Activated B cell treated with CpG ODN at 0.5 μM for 24 hours (primary cell): ENCODE measurements at places on chromosomes 7 and 10.

DNA sequence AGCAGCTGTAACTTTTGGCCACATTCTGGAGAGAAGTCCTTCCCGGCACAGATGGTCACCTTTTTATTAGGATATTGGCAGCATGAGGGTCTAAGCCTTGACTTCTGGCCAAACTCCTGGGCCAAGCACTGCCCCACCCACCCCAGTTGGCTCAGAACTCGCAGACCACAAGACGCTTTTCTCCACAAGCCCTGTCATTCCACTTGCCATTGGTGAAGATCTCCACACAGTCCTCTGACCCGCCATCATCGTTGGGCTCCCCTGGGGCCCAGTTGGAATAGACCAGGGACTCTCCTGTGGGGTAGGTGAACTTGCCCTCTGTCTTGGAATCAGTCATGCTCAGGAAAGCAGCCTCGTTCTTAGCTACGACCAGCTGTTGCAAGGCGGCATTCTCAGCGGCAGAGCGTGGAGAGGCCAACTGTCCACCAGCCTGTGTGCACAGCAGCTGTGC, 11.2 kb downstream of the SFTPD start:
- H3K27me3 ChIP-seq, result no peaks in the 10 kb centered on the region
- H3K36me3 ChIP-seq, result no peaks in the 10 kb centered on the region
- peaks cover 48% of the 10 kb centered on the region for H3K4me1 ChIP-seq
- peak overlapping the region; percentile 97 for H3K27ac ChIP-seq

DNA sequence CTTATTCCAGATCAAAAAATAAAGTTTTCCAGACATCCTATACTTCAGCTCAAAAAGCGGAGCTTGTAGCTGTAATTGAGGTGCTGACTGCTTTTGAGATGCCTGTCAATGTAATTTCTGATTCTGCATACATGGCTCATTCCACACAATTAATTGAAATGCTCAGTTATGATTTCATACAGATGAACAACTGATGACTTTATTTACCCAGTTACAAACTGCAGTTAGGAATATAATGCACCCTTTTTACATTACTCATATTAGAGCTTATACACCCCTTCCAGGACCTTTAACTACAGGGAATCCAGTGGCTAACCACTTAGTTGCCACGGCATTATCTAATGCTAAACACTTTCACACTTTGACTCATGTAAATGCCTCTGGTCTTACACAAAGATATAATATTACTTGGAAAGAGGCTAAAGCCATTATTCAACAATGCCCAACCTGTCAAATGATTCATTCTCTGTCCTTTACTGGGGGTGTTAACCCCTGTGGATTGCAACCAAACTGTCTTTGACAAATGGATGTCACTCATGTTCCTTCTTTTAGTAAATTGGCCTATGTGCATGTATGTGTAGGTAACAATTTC, 147.3 kb downstream of the ZNF33B start:
- H3K36me3 ChIP-seq, result no peaks in the 10 kb centered on the region
- H3K4me3 ChIP-seq, result no peak overlapping the region
- no peaks in the 10 kb centered on the region for H3K4me1 ChIP-seq
- no peaks in the 10 kb centered on the region for H3K27me3 ChIP-seq
- H3K27ac ChIP-seq, result no peak overlapping the region

DNA sequence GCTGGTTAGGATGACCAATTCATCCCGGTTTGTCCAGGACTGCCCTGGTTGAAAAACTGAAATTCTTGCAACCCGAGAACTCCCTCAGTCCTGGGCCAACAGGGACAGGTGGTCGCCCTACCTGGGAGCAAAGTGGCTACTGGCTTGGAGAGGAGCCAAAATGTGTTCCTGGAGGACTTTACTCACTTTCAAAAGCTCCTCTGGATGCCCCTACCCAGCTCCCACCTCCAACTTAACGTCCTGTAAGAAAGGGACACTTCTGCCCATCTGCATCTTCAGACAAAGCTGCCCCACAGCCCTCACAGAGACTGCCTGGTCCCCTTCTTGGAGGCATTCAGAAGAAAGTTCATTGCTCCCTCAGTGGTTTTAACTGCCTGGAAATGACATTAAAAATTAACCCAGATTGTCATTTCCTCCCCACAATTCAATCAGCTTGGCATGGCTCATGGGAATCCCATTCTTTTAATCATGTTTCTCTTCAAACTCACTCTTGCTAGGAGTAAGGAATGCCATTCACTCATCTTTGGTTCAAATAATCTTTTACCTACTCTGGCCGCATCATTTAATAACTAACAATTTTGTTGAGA, 24.0 kb upstream of the HSPA12A start:
- peaks cover 26% of the 10 kb centered on the region for H3K27me3 ChIP-seq
- no peaks in the 10 kb centered on the region for H3K36me3 ChIP-seq
- no peak overlapping the region for H3K27ac ChIP-seq
- H3K4me3 ChIP-seq, result no peak overlapping the region
- DNase-seq, result no peak
- no peaks in the 10 kb centered on the region for H3K4me1 ChIP-seq

GRCh38 chr7:47413526-47414341, 168.2 kb downstream of the TNS3 start:
- no peak overlapping the region for H3K27ac ChIP-seq
- no peaks in the 10 kb centered on the region for H3K4me1 ChIP-seq
- no peak overlapping the region for H3K4me3 ChIP-seq

DNA sequence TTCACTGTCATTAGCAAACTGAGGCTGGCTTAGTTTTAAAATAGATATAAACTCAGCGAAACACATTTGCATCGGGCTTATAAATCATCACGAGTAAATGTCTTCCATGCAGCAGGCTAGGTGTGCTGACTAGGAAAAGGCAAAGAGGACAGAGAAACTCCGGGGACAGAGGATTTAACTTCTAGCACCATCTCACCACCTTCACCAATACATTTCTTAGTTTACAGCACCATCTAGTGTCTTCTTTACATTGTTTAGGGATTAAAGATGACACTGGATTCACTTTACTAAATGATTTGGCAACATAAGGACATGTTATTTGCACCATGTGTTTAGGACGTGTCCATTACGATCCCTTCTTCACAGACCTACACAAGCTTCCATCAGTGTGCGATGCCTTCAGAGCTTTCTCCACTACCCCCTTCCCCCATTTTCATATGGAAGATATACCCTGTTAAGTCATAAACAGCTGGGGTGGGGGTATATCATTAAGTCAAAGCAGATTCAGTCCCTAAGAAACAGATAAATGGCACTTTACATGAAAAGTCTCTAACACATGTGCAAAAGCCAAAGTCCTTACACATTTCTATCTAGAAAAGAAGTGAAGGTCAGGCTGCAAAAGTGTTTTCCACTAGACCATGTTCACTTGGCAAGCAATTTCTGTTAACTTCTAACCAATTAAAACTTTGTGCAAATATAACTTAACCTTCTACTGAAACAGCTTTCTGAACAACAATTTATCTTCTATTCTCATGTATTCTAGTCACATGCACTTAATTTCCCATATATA, 103.3 kb downstream of the GRB10 start:
- H3K36me3 ChIP-seq, result no peaks in the 10 kb centered on the region
- H3K27ac ChIP-seq, result no peak overlapping the region
- DNase-seq, result no peak
- H3K4me3 ChIP-seq, result no peak overlapping the region
- peaks cover 6% of the 10 kb centered on the region for H3K4me1 ChIP-seq
- H3K27me3 ChIP-seq, result peaks cover 5% of the 10 kb centered on the region
